ENCODE measurements at places on chromosomes 4 and X.

GRCh38 chr4:18756671-18757070 is 735.1 kb upstream of the LCORL start:
- no peak for DNase-seq

DNA sequence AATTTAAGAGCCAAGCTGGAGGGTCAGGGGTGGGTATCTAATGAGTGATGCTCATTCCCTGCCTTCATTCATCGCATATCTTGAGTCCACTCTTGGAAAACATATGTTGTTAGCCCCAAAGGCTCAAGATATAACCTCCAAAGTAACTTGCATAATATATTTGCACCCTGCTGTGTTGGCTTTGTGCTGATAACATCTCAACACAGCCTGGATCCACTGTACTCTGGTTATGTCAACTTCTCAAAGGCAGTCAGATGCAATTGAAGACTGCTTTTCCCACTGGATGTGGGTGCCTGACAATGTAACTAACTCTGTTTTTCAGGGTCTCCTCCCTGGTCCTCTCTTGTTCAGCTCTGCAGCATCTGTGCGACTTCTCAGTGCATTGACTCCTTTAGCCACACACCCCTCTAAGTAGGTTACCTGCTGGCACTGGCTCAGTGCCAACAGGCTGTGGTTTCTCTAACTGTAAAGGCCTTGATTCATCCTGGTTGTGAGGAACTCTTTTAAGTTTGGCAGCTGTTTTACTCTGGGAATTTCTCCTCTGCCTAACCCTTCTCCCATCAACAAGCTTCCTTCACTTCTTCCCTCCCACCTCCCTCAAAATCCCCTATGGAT is 28.1 kb downstream of the SLC16A2 start:
- no peak for DNase-seq

GRCh38 chr4:7427831-7428260 is 6.9 kb downstream of the PSAPL1 start:
- no peak for DNase-seq

DNA sequence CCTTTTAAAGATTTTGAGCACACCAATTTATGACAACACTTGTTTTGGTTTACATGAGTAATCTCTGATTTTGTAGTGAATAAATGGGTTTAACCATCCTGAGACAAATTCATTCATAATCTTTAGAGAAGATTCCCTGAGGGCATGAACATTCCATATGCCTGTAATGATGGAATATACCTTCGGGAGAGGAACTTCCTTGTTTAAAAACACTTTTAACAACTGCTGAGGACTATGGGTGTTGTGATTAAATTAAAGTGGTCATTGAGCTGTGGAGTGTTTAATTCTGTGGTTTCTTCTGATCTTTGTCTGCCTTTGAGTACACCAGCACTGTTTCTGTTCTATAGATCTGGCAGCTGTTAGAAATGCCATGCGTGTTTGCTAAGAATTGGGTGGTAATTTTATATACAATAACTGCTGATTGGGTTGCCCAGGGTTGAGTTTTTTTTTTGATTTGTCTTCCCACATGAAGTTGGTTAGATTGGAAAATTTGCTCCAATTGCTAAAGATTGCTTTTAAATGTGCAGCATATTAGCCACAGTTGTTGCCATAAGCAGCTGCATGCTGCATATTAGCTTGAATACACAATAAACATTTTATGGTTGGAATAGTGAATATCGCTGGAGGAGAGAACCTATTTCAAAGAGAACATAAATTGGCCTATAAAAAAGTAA is 86.8 kb downstream of the DCLK2 start:
- no peak for DNase-seq

DNA sequence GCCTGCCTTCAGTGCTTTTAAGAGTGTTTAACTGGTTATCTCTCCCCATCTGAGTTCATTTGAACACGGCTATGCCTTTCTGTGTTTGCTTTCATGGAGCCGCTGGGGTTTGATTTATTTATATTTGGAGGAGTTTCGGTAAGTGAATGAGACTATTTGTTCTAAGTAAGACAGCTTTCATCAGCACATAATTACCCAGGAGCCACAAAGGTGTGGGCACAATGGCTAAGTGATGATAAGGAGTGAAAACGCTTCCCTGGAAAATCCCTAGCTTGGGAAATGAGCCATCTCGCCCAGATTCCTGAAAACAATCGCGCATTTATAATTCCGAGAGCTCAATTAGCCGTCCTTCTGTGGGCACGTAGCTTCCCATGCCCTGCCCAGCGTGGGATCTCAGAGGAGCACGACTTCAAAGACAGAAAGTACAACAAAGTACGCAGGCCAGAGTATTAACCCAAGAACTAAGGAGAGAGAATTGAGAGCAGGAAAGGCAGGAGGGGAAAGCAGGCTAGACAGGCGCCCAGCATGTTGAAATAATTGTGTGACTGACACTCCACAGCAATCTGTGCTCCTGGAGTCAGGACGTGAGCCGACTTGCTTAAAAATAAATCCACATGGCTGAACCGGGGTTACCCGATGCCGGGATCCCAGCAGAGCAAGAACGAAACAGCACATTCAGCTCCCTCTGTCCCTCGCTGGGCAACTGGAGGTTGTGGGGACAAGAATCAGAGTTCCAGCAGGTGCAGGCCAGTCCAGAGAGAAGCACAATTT is 99.0 kb downstream of the DHRSX start:
- no peak for DNase-seq

DNA sequence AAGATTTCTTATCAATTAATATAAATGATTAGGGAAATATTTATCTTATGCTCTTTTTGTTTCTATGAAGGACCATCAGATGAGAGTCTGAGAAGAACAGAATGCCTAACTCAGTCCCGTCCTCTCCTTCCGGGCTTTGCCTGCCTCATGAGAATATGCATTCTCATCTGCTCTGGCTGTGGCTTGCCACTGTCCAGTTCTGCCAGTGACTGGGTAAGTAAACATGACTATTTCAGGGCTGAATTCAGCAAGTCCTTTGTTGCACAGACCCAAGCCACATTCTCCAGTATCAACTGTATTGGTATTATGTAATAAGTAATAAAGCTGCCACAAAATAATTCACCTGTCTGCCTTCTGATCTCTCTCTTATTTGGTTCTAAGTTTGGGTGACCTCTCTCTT is 110.7 kb downstream of the WDFY3 start:
- no peak for DNase-seq

- DNase-seq = no peak
Measured at GRCh38 chr4:158962393-158962792, 140.5 kb upstream of the RAPGEF2 start.

DNA sequence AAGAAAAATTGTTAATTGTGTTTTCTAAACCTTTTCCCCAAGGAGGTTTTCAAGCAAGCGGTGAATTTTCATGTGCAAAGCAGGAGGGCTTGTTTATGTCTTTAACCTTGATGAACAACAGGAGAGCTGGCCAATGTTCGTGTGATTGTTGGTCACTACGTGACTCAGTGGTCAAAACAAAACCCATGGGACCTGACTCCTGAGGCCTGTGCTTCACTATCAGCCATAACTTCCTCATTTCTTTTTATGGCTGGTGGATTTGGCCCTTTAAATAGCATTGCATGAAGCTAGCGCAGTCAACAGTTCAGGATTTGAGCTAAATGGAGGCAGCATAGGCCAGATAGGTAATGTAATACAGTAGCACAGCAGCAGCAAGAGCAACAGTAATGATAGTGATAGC is 80.5 kb downstream of the MID1IP1 start:
- no peak for DNase-seq

- DNase-seq = no peak
Measured at GRCh38 chr4:7279902-7280301, 87.6 kb downstream of the SORCS2 start.

DNA sequence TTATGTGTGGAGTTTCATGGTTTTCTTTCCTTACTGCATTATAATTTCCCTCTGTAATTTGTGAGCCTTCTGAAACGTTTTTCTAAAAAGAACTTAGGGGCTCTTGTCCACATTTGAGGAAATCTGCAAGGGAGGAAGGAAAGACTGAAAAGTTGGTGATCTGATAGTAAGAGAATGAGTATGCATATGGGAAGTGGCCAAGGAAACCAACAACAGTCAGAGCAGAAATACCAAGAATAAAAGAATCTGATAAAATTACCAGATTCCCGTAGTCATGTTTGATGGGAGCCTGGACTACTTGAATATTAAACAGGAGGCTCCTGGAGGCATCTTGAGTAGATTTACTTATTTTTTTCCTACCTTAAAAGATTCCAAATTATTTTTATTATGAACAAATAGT is 50.1 kb downstream of the MEPE start:
- DNase-seq = no peak

DNA sequence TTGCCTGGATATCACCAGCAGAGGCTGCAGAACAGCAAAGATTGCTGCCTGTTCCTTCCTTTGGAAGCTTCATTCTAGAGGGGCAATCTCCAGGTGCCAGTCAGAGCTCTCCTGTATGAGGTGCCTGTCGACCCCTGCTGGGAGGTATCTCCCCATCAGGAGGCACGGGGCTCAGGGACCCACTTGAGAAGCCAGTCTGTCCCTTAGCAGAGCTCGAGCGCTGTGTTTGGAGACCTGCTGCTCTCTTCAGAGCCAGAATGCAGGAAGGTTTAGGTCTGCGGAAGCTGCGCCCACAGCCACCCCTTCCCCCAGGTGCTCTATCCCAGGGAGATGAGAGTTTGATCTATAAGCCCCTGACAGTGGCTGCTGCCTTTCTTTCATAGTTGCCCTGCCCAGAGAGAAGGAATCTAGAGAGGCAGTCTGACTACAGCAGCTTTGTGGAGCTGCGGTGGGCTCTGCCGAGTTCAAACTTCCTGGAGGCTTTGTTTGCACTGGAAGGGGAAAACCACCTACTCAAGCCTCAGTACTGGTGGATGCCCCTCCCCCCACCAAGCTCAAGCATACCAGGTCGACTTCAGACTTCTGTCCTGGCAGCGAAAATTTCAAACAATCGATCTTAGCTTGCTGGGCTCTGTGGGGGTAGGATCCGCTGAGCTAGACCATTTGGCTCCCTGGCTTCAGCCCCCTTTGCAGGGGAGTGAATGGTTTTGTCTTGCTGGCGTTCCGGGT is 57.9 kb downstream of the DKK2 start:
- DNase-seq = no peak

DNA sequence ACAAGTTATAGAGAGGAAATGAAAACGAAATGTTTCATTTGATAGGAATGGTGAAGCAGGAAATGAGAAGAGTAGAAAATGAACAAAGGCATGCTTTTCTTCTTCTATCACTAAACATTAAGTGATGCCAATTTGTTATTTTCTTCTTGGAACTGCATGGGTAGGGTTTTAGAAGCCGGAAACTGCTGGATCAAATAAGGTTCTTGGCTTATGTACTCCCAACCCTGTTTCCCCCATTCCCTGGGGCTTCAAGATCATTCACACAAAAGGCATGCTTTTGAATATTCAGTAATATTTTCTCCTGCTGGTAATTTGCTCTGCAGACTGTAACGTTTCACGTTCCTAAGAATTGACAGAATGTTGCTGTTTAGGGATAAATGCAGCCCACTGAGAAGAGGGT is 224.1 kb downstream of the NLGN4X start:
- no peak for DNase-seq

DNA sequence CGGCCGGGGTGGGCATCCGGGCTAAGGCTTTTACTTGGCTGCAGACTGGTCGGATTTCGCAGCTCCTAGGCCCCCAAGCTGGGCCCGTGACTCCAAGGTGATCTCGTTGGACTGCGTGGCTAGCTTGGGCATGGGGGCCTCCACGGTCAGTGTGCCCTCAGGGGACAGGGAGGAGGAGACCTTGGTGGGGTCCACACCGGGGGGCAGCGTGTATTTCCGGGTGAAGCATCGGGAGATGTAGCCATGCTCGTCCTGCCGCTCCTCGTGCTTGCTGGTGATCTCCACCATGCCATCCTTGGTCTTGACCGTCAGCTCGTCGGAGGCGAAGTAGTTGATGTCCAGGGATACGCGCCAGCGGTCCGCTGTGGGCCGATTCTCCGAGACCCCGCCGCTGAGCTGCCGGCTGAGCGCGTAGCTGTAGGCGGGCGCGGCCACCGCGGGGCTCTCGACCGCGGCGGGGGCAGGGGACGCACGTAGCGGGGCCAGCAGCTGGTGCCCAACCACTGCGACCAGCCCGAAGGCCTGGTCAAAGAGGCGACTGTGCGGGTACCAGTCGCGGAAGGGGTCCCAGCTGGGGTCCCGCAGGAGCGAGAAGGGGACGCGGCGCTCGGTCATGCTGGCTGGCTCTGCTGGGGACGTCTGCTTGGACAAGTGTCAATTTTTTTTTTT is 881 bp upstream of the CACNA1F start:
- no peak for DNase-seq

DNA sequence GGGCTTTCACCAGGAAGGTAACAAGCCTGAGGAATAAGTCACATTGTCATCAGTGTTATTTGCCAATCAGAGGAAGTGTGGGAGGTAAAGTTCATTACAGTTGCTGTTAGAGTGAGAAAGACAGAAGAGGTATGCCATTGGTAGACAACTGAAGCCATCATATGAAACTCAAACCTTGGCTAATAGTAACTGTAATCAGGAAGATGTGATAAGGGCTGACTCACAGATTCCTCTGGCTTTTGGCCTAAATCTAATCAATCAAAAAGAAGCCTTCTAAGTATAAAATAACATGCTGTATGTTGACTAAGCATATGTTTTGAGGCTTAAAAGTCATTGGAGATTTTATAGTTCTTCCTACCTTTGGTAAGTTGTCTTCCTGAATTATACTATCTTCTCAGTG is 242.8 kb downstream of the PCDH7 start:
- no peak for DNase-seq

GRCh38 chr4:67087897-67088296 is 457.4 kb downstream of the CENPC start:
- no peak for DNase-seq

- no peak for DNase-seq
Measured at GRCh38 chrX:44708470-44708869, 135.4 kb upstream of the DUSP21 start.

DNA sequence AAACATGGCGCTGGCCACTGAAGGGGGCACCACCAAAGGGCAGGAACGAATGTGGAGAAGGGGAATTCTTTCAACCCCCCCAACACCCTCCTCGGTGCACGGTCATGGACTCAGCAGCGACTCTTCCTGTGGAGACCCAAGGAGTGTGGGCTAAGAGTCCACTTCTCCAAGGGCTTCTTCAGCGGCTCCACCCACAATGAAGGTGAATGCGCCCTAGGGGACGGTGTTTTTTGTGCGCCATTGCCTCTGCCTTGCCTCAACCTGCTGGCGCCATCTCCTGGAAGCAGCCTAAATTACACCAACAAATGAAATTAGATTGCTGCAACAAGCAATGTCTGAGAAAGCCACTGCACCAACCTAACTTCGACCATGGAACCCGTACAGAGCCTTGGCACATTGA is 169.2 kb upstream of the MAGEB18 start:
- DNase-seq = no peak

GRCh38 chr4:26144526-26145155 is 176.2 kb upstream of the RBPJ start:
- no peak for DNase-seq

DNA sequence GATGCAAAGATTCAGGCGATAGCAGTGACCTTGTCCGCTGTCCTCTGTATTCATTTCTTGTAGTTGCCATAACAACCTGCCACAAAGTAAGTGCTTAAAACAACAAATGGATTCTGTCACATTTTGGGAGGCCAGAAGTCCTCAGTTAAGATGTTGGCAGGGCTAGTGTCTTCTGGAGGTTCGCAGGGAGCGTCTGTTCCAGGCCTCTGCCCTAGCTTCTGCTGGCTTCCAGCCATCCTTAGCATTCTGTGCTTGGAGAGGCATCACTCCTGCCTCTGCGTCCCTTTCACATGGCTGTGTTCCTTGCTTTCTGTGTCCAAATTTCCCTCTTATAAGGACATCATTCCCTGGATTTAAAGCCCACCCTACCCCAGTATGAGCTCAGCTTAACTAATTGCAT is 31.5 kb upstream of the ZNF185 start:
- no peak for DNase-seq
